NCI-H2227 treated with DMSO at 0.1 percent for 48 hours (cell line): ENCODE measurements at places on chromosomes 11 and 22.

GRCh38 chr11:118010738-118011461 lies 24.7 kb downstream of the IL10RA start:
- DNase-seq: no peak

DNA sequence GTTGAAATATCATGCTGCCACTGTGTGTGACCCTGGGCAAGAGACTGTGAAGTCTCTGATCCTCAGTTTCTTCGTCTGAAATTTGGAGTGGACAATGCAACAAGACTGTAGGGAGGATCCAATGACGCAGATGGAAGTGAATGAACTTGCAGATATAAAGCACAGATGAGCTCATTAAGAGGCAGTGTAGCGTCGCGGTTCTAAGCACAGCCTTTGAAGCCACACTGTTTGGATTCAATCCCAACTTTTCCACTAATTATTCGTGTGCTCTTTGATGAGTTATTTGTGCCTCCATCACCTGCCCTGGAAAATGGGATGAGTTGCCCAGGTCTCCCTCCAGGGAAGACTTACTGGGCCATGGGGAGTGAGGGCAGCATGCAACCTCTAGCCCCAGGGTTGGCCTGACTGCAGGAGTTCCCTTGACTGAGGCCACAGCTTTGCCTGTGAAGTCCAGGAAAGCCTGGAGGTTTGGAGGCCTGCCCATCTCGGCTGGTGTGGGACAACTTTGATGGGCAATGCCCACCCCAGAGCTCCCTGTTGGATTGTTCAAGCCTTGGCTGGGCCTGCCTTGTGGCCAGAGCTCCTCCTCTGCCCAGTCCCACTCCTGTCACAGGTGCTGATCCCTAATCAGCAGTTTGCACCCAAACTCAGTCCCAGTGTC lies 266.0 kb upstream of the B3GAT1 start:
- no peak for DNase-seq

GRCh38 chr11:32870676-32871075 lies 21.9 kb upstream of the QSER1 start:
- no peak for DNase-seq

DNA sequence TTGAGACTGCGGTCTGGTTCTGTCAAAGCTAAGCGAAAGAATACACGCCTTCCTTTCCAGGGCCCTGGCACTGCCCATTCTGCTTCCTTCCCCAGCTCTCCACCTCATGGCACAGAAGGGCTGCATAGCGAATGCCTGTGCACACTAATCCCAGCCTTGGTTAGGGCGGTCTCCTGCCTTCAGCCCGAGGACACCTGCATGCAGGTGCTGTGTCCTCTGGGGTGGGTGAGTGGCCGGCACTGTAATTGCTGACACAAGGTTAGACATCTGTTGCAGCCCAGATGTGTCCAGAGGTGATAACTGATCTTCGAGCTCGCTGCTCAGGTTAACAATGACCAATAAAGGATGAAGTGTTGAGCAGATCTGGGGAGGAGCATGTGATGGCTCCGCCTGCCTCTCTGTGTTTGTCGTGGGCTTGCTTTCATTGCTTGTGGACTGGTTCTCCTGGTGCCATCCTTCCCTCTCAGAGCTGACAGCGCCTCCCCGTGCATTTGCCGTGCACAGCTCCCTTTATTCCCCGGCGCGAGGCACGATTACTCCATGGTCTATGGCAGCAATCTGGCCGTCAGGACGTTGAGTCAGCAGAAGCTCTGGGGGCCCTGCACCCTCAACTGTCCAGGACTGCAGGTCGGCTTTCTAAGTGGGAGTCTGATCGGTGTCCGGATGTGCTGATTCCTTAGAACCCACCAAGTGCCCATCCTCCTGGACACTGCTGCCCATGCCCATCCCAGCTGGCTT lies 1088.2 kb downstream of the BRD1 start:
- DNase-seq: no peak

DNA sequence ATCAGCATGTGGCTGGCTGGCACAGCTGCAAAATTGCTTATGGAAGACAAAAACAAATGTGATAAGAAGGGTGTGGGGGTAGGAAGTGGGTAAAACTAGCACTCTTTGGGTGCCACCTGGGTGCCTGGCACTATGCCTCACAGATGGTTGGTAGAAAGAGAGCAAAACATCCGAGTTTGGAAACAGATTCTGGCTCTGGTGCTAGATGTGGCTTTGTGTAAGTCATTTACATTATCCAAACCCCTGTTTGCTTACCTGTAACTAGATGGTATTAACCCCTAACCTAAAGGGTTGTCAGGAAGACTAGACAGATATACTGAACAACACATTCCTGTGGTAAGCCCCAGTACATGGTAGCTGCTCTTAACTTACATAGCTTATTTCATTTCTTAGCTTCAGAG lies 905.6 kb downstream of the DLG2 start:
- no peak for DNase-seq

DNA sequence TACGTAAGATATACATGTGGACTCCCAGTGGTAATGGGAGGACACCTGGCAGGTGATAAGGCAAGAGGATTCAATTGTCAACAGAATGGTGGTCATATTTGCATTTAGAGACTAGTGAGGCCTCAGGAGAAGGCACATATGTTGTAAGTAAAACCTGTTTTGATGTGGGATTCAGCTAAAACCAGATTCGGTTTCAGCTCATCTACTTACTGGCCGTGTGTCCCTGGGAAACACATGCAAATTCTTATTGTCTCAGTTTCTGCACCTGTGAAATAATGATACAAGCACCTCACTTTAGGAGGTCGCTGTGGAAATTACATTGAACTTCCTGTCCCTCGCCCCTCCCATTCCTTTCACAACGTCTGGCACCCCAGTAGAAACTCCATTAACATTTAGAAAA lies 78.9 kb upstream of the FIBIN start:
- DNase-seq: no peak

GRCh38 chr22:47188261-47189055 lies 426.0 kb downstream of the TBC1D22A start:
- DNase-seq: no peak

GRCh38 chr11:34356576-34356912 lies 1.3 kb downstream of the ABTB2 start:
- peak; percentile 32 for DNase-seq

DNA sequence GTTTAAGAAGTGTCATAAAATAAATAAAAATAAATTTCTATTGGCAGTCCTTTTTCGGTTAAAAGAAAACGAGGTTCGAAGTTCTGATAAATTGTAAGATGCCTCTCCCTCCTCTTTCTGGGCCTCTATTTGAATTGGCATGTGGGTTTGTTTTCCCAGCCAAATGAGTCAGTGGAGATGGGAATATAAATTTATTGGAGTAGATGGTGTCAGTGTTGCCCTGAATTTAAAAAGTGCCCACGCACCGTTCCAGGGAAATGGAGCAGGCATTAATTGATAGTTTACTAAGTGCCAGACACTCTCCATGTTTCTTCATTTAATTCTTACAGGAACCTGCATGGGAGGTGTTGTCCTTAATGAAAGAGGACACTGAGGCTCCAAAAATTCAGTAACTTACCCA lies 119.2 kb downstream of the FEZ1 start:
- no peak for DNase-seq

- DNase-seq: no peak
Observed at GRCh38 chr11:5665051-5665570, 19.8 kb downstream of the TRIM5 start.

- no peak for DNase-seq
Observed at GRCh38 chr11:73239571-73240189, 21.6 kb downstream of the P2RY2 start.

DNA sequence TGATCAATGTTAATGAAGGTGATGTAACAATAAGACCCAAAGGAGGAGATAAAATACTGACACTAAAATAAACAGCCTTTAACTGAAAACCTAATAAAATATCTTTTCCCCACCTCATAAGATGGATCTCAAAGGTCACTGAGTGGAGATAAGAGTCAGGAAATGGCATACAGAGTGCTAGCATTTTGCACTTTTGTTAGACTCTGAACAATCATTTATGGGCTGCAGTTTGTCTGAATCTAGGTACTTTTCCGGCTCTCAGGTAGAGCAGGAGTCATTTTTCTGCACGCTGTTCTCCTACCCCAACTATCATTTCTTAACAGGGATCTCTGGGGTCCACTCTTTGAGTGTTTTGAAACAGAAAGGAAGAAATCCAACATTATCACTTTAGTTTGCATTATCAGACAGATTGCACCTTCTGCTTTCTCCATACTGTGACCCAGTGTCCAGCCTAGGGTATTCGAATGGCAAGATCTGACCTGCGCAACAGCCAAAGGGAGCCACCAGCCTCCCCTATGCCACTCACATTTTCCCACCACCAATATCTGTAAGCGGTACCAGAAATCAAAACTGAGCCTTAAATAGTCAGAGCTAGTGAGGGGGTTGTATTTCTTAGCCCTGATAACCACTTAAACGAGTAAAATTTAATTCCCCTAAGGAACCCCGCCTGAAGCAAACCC lies 863 bp downstream of the SIAE start:
- DNase-seq: no peak

DNA sequence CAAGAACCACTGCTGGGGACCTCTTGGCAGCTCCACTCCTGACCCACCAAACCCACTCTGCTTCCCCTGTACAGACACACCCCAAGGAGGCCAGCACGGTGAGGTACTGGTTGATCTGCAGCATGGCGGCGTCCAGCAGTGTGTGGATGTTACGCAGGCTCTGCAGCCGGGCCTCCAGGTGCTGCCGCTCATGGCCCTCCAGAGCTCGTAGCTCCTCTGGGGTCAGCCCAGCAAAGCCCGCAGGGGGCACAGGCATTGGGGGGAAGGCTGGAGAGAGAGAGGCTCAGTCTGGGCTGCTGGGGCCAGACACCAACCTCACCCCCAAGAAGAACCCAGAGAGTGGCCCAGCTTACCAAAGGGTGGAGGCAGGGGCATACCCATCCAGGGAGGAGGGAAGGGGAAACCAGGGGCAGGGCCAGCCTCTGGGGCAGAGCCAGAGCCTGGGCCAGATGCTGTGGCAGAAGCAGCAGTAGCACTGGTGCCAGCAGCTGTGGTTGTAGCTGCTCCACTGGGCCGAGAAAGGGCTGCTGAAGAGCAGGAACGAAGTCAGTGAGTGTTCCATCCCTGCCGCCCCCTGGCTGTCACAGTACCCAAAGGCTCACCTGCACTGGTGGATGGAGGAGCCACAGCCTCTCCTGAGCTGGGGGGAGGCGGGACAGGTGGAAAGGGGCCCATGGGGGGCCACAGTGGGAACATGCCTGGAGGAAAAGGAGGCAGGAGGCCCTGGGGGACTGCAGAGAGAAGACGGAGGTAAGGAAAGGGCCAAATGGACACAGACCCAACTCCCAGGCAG lies 4.5 kb downstream of the SYVN1 start:
- DNase-seq: no peak

GRCh38 chr11:46491661-46492330 lies 100.2 kb upstream of the CHRM4 start:
- no peak for DNase-seq

DNA sequence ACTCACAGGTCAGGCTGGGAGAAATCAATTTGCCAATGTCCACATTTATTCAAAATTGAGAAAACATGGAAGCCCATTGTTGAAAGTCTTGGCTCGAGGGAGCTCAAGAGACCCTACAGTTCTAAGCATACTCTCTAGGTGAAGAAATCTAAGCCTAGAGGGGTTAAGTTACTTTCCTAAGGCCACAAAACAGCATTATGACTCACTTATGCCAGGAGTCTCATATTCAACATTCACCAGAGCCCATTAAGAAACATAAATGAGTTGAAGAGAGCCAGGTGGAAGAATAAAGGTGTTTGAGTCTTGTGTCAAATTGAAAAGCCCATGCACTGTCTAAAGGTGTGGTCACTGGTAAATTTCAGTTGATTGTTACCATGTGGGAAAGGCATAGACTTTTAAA lies 108.1 kb downstream of the INSC start:
- no peak for DNase-seq

GRCh38 chr22:25395915-25396314 lies 168.6 kb upstream of the GRK3 start:
- no peak for DNase-seq

DNA sequence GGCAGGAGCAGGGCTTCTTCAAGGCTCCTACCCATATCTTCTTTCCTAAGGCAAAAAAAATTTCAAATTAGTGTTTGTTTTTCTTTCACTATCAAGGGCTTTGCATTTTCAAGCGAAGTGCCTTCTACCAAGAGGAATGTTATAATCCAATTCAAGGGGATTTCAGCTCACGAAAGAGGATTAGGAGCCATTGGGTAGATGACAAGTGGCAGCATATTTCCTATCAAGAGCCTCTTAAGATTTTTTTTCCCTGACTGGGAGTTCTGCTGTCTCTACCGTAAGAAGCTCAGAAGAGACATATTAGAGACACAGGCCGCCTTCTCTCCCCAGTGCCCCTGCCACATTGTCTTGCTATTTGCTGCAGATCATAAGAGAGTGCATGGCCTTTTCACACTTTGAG lies 55.9 kb upstream of the BMAL1 start:
- DNase-seq: no peak

- no peak for DNase-seq
Observed at GRCh38 chr22:20002636-20003035, 14.0 kb downstream of the ARVCF start.
